T-helper 17 cell (primary cell): ENCODE measurements at places on chromosomes 6 and 20. TPM values are rescaled to one million over a fixed set of nuclear protein-coding genes. Genes with fewer than 3 reads are reported as not detected.

GRCh38 chr6:125910527-125910926 lies 46.0 kb upstream of the HINT3 start:
- DNase-seq = no peak

DNA sequence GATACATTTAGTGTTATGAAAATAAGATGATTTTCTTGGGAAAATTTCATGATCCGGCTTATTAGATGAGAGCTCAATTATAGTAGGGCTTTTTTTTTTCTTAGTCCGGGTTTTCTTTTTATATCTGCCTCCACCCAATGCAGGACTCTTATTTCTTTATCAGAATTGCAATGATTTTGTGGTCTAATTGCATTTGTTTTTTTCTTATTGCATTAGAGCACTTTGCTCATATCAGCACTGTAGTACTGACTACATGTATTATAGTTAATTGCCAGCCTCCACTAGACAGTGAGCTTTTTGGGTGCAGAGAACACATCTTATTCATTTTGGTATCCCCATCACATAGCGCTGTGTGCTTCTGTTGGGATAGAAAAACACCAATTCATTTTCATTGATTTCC lies 50.0 kb downstream of the FBXO5 start:
- DNase-seq = no peak

GRCh38 chr6:108983151-108983550 lies 111.5 kb downstream of the SESN1 start:
- no peak for DNase-seq

KCNS1 gene
- not detected for total RNA-seq

SLC17A3 gene
- 2.4 TPM for total RNA-seq
